ENCODE measurements at places on chromosomes 3 and 15.

DNA sequence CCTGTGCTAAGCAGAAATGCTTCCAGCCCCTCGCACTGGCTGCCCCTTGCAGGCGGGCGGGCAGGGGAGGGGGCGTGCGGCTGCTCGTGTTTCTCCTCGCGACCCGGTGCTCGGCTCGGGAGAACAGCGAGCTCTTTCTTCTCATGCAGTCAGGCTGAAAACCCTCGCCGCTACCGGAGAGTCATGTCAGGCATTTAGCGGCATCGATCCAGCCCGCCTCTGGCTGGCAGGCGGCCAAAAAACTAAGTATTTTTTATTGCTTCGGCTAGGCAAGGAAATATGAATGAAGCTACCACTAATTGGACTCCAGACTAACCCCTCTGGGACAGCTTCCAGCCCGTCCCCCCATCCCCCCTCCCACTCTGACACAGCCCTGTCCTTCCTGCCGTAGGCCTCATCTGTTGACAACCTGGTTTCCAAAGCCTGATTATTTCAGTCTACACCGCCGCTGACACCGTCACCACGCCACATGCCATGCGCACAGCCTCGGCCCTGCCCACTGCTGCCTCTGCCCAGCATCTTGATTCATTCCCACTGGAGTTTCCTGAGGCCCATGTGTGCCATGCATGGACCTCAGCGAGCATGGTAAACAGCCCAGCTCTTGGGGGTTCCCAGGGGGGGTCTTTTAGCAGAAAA, 35.3 kb downstream of the TLE3 start:
- DNase-seq, result no peak

- no peak for DNase-seq
Observed at GRCh38 chr3:190877925-190878324, 15.4 kb upstream of the GMNC start.

GRCh38 chr3:144332868-144333267, 361.2 kb downstream of the DIPK2A start:
- no peak for DNase-seq

GRCh38 chr3:72675243-72675642, 173.0 kb downstream of the SHQ1 start:
- no peak for DNase-seq

DNA sequence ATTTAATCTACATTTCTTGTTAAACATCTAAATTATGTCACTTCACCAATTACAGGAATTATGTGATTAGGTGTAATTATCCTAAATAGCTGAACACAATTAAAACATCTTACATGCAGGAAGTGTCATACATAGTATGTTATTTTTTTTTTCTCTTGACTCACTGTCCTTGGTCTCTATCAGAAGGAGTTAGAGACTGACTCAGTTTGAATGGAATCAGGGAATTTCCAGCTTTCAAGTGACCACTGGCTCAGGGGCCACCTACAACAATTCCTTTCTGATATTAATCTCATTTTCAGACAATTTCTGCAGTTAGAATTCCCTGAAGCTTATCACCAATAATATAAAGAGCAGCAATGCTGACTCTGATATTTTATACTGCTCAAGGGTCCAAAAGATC, 400.7 kb downstream of the ROBO1 start:
- no peak for DNase-seq

DNA sequence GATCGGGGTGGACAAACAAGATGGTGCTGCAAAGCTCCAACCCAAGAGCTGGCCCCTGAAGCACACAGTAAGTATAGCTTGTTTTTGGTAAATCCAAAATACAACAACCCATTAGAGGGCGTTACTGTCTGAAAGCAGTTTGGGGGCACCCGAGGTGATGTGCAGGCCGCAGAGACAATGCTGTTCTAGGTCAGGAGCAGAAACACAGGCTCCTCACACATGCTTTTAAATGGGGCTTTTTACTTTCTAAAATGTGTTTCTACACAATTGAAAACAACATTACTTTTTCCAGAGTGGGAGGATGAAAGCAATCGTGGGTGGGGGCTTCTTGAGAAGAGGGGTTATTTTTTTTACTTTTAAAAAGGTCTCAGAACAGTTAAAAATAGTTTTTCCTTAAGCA, 1029.3 kb upstream of the CFAP20DC start:
- DNase-seq, result no peak

- no peak for DNase-seq
Observed at GRCh38 chr3:32821686-32822296, 4.0 kb downstream of the TRIM71 start.

DNA sequence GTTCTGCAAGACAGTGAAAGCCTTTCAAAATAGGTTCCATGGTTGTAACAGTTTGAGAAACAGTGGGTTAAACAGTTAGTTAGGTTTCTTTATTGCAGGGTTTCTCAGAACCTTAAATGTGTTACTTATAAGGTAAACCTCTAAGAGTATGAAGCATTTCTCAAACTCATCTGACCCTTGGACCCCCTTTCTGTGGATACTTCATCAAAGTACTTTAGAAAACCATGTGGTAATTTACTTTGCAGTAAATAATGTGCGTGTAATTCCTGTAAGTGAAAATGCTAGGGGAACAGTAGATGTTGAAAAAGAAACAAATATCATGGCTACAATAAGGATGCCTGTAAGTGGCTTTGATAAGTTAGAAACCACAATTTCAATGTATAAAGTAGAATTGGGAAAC, 354.6 kb upstream of the RARB start:
- no peak for DNase-seq

- DNase-seq, result no peak
Observed at GRCh38 chr3:55160241-55160983, 232.6 kb upstream of the LRTM1 start.

GRCh38 chr3:73215281-73215680, 153.8 kb downstream of the EBLN2 start:
- no peak for DNase-seq

GRCh38 chr15:98893401-98893800, 114.2 kb downstream of the PGPEP1L start:
- DNase-seq, result no peak

- DNase-seq, result no peak
Observed at GRCh38 chr15:85800478-85801123, 5.9 kb upstream of the KLHL25 start.

DNA sequence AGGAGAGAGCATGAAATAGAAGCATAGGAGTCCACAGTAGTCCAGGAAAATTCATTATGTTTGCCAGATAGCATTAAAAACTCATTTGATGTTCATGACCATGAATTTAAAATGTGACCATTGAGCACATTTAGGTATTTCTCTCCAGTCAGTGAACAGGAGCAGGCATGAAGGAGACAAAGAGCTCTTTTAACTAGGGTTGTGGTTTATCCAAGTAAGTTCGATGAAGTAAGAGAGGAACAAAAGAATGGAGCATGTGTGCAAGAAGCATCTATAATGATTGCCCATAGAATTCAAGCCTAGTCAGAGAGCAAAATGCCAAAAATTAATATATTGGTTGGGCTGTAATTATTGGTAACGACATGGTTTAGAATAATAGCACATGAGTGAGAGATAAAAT, 342.1 kb upstream of the CCDC54 start:
- no peak for DNase-seq

DNA sequence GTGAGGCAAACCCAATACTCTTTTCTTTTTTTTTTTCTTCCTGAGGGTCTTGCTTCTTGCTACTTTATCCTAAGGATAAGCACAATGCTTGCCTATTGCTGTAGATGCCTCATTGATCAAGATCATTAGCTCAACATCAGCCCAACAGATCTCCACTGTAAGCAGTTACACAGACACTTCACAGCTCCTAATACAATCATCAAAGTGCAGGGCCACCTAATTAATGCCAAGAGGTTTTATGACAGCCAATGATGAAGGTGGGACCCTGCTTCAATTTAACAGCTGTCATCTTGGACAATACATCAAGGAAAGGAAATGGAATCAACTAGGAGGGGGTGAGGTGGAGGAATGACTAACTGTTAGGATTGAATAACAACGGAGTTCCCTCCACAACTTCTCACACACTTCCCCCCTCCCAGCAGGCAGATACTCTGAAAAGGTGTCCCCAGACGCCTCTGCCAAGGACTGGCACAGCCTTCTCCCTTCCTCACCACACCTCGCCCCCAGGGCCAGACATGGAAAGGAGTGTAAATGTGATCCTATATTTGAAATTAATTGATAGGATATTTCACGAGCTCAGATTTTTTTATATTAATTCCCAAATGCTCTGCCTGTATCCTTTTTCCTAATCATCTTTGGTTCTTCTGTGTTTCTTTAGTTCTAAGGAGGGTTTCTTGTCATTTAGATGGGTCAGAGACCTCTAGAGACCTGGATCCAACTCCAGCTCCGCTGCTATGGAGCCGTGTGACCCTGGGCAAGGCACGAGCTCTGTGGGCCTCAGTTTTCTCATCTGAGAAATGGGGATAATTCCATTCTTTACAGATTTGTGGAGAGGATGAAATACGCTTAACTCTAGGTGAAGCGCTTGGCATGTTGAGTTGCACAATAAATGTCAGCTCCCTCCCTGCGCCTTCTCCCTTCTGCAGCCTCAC, 1.2 kb downstream of the DCLK3 start:
- no peak for DNase-seq

- no peak for DNase-seq
Observed at GRCh38 chr15:64891561-64891960, 20.1 kb upstream of the ANKDD1A start.

GRCh38 chr3:41148478-41148877, 50.8 kb upstream of the CTNNB1 start:
- DNase-seq, result no peak

DNA sequence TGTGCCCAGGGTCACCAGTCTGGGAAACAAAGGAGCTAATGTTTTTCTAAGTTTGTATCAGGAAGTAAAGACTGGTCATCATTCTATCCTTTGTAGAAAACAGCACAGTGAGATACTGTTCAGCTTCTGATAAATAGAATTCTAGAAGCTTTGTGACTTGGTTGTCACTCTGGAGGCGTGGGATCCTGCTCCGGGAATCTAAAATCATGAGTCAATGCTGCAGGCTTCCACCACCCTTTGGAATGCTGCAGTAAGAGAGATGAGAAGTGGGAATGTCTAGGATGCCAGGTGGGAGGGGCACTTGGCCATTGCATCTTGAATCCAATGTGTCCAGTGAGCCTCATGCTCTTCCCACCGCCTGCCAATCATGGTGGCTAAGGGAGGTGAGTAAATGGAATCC, 40.9 kb downstream of the SAMMSON start:
- DNase-seq, result no peak

DNA sequence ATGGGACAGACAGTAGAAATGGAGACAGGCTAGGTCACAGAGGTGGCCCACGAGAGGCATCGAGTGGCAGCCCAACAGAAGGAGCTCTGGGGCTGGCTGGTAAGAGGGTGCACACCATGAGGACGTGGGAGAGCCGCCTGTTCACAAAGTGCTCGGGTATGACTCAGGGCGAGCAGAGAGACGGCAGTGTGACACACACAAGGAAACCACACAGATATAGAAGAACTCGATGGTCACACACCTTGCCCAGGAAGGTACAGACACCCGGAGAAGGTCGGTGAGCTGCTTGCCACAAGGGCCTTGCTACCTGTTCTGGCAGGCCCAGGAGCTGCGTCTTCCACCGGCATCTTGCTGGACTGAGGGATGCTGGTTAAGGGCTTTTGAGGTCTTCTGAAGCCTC, 50.2 kb downstream of the CA12 start:
- no peak for DNase-seq

DNA sequence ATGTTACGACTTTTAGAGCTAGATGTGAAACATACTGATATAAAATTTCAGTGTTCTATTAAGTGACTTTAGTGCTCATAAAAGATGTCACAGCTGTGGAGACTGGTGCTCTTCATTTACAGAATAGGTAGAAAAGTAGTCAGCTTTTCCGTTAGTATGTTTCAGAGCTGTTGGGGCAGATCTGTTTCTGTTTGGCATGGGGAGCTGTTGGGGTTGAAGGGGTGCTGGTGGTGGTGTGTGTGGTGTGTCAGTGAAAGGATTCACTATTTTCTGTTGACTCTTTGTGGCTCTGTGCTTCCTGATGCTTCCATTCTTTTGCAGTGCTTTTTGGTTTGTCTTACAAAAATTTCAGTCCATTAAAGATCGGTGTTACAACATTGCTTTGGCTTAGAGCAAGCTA, 3.2 kb downstream of the UBE2E2 start:
- no peak for DNase-seq

DNA sequence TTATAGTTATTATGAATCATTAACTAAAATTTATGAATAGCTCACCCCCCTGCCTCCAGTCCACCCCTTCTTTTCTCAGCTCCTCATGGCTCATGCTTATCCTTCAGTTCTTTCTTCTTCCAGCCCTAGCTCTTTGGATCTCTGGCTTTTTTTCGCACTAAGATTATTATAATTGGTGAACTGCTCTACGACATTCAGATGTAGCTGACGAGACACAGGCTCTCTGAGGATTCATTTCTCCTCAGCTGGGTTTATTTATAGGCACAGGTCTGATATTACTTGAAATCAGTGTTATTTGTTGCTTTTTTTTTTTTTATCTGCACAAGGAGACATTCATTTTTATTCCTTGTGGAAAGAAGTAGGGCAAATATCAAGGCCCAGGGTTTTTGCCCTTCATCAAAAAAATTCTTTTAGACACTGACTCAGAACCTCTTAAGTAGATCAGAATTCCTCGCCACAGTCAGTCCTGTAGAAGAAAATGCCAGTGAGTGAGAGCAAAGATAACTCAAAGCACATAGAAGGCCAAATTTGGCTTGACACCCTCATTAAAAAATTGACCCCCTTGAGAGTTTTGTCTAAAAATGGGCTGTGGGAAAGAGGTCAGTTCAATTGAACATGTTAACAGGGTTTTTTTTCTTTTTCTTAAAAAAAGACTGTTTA, 106.6 kb downstream of the MYH15 start:
- no peak for DNase-seq

DNA sequence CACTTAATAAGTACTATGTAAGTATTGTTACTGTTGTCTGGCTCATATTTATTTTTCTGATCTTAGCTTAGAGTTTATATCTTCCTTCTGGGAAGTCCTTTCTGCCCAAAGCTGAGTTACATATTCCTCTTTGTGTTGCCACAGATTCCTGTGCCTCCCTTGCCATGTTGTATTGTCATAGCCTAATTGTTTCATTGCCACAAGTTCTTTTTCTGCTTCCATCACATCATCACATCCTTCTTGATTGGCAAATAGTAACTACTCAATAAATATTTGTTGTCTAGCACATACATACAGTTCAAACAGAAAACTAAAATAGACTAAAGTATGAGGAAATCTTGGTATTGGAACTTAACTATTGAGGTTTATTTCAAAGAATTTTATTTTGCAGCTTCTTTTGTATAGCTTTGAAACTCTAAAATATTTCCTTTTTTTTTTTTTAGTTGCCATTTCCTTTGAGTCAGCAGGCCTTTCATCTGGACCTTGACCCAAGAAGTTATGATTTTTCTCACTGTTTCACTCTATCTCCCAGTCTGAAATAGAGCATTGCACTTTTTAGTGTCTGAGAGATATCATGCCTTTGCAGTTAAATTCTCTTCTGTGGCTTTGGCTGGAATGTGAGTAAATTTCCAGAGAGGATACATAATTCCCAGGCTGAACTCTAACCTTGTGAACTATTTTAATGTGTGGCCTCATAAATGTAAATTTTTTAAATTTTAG, 98.2 kb downstream of the ZNF609 start:
- DNase-seq, result no peak
